AG09309 (cell line): ENCODE measurements at places on chromosomes 7 and 10.

GRCh38 chr10:107583974-107584373 lies 419.5 kb upstream of the SORCS1 start:
- no peak for DNase-seq

- DNase-seq: no peak
Measured at GRCh38 chr7:101629171-101629570, at the start of gene MYL10. TSS of gene MYL10 (minus strand) at chr7:101629296. CDS start at chr7:101629118, 178 bp downstream.

DNA sequence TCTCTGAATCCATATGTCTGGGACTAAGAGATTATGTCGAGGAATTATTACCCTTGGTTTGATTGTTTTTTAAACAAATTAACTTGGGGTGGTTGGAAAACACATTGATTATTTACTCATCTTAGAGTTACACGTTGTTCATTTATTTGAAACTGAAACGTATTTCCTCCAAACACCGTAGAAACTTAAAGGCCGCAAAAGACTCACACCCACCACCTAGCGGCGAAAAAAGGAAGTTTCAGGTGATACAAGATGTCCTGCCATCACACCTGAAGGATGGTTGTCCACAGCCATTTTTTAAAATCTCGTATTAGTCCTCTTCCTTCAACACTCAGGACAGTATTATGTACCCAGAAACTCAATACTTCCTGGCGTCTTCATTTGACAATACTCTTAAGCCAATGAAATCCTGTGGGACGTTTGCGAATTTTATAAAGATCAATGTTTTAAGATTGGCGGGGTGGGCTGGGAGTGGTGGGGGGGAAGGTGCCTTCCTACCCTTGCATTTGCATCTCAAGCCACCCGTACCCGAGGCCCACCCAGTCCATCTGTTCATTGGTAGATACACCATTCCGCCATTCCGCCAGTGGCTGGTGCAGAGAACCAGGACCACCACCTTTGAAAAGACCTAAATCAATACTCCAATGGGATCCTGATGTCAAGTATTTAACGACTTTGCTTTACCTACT lies 1.4 kb upstream of the LCOR start:
- no peak for DNase-seq

DNA sequence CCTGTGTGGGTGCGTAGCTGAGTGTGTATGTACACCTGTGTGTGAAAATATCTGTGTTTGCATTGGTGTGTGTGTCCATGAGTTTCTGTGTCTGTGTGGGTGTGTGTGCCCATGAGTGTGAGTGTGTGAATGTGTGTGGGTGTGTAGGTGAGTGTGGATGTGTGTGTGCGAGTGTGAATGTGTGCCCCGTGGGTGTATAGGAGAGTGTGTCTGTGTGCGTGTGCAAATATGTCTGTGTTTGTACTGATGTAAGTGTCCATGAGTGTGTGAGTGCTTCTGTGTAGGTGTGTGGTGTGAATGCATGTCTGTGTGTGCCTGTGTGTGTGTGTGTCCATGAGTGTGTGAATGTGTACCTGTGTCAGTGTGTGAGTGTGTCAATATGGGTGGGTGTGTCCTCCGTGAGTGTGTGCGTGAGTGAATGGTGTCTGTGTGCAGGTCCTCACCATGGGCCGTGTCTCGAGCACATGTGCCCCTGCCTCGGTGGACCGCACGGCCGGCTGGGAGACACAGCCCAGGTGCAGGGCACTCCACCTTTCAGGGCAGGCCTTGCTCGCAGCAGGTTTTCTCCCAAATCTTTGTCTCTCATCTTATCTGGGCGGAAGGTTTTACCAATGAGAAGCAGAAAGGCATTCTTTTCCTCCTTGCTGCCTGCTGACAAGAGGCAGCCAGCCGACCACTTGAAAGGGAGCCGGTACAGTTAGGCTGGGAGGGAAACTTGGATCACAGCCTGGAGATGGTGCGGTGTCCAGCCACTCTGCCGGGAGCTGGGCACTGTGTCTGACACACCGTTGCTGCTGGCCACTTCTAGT lies 107.1 kb upstream of the FAM20C start:
- DNase-seq: no peak

- DNase-seq: no peak
Measured at GRCh38 chr7:41418337-41418736, 284.6 kb downstream of the INHBA start.

GRCh38 chr7:6516387-6516983 lies 34.8 kb downstream of the GRID2IP start:
- DNase-seq: peak; percentile 52

GRCh38 chr10:20166096-20166675 lies 350.0 kb downstream of the PLXDC2 start:
- no peak for DNase-seq

DNA sequence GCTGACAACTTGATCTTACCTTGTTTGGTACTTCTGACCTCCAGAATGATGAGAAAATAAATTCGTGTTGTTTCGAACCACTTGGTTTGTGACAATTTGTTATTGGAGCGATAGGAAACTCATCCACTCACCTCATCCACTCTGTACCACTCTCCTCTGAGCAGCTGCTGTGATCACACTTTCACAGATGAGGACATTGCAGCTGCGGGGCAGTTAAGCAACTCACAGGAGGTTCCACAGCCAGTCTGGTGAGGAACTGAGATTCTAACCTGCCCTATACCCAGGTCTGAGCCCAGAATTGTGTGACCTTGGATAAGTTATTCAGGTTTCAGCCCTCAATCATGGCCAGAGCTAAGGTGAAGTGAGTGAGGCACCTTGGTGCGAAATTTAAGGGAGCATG lies 35.2 kb downstream of the BTBD16 start:
- no peak for DNase-seq

- no peak for DNase-seq
Measured at GRCh38 chr10:102627291-102627735, 17.0 kb upstream of the TRIM8 start.

DNA sequence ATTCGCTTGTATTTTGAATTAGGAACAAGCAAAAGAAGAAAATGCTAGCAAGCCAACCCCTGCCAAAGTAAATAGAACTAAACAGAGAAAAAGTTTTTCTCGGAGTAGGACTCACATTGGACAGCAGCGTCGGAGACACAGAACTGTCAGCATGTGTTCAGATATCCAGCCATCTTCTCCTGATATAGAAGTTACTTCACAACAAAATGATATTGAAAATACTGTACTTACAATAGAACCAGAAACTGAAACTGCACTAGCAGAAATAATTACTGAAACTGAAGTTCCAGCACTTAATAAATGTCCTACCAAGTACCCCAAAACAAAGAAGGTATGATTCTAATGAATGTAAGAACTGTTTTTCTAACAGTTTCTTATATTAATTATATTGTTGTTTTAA lies 87.9 kb downstream of the KMT2E start:
- DNase-seq: no peak

DNA sequence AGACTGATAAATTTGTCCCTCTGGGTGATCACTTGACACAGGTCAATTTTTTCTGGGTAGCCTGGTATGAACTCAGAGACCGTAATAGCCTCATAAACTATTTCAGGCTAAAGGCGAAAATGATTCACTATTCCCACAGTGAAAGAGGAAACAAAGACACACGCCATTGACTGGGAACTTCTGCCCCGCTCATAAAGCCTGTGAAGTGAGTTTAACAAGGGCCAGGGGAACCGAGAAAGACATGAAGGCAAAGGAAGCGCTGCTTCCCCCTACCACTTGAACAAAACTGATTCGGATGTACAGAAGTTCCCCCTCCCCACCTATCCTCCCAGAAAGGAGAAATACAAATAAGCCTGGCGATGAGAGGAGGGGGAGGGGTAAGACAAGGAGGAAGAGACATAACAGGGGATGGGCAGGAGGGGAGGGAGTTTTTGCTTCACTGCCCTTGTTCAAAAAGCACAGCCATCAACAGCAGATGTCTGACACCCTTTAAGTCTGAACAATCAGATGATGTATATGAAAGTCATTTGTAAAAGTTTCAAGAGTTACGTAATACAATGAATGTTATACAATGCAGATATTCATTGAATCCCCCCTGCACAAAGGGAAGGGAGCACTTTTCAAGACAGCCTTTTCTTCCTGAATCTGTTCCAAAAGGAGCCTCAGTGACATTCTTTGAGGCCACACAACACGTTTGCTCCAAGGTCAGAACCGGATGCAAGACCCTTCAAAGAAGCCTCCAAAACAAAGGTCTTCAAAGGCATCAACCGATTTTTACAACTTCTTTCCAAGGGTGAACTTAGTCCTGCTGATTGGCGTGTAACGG lies 734 bp downstream of the ABCB4 start:
- peak; percentile 46 for DNase-seq

DNA sequence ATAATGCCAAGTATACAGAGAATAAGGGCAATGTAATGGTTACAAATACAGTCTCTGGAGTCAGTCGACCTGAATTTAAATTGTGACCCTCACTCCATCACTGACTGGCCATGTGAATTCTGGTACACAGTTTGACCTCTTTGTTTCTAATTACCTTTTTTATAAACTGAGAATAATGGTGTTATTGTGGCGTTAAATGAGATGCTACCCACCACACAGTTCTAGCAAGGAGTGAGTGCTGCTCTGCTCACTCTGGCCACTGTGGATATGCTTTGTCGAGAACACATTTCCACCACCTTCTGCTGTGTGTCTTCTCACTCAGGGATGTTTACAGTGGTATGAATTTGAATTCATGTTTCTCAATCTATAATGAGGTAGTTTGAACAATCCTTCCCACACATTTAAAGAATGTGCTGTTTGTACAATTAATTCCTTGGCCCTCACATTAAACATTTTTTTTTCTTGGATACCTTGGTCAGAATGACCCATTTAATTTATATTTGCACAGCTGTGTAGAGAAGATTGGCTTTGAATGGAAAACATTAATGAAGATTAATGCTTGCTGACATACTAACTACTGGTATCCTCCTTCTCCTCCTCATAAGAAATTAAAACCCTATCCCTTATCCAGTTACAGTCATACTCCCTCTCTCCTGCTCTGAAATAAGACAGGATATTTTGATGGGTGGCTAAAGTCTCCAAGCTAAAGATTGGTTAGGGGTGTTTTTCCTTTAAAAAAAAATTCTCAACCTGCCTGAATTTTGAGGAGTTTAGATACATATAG lies 42.4 kb downstream of the PLCE1 start:
- DNase-seq: no peak

DNA sequence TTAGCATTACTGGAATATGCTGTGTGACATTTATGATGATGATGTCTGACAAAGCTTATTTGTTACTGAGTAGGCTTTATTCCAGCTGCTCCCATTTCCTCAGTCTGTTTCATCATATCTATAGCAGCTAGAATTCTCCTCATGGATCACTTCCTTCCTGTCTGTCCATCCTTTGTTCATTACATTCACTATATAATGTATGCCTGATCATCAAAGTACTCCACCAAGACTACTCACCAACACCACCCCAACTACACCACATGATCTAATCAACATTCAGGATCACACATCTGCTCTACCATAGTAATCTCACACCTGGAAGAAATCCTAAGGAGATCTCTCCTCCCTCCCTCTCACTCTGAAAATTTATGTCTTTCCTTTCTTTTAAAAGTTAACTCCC lies 61.3 kb downstream of the APBB1IP start:
- DNase-seq: no peak

DNA sequence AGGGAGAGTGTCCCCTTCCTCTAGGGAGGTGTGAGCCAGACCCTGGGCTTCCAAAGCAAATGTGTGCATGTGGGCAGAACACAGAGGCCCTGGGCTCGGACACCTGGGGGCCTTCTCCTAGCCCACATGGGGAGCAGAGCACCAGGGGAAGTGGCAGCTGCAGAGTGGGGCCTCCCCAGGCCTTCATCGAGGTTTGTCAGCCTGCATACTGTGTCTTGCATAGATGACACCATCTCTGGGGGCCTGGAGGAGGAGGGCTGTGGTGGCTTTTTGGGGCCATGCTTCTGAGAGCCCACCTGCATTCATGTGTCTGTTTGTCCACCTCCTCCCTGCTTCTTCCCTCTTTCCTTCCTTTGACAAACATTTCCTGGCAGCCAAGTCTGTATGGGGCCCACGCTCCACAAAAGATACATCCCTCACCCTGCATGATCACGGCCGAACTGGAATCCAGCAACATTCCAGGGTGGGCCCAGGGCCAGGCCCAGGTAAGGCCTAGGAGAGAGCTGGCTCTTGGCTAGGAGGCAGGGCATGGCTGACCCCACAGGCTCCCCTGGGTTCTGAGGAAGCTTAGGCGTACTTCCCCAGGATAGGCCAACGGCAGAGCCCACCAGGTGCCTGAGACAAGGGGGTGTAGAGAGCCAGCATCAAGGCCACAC lies 79.2 kb downstream of the ZMIZ1 start:
- DNase-seq: no peak

- peak; percentile 31 for DNase-seq
Measured at GRCh38 chr7:101618207-101618839, 10.8 kb downstream of the MYL10 start.

DNA sequence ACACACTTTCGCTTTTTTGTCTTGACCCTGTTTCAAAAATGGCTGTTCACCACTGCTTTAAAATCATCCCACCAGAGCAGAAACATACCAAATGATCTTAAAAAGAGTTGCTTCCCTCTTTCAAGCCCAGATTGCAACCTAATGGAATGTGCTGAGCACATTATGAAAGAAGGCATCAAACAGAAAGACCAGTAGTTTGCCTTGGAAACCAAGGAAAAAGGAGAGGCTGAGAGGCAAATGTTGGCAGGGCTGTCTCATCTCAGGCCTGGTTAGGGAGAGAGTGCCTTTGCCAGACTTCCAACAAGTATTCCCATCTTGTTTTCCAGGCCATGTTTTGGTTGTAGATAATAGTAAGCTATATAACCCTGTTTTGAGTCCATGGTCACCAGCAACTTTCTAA lies 64.3 kb downstream of the ABCB4 start:
- no peak for DNase-seq

DNA sequence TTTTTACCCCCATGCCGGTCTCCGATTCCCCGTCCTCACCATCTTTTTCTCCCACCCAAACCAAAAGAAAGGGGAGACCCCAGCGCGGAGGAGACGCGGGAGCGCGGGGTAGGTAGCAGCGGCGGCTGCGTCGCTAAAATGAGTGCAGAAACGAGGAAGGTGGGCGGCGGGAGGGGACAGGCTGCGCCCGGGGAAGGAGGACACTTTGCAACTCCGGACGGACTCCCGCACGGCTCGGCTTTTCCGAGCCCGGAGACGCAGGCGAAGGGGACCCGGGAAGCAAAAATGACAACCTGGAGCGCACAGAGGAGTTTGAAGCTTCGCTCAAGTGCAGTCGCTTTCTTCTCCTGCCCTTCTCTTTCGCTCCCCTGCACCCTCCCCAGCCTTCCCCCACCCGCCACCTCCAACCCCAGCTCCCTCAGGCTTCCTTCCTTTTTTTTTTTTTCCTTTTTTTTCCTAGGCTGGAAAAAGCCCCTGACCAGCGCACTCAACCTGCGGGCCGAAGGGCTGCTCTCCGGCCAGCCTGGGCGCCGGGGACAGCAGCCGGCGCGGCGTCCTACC lies 453 bp downstream of the SFMBT2 start:
- DNase-seq: no peak

GRCh38 chr7:65454469-65454868 lies 80.8 kb downstream of the ZNF92 start:
- no peak for DNase-seq
